ENCODE measurements at places on chromosomes 16 and 17.

- no peak for DNase-seq
Measured at GRCh38 chr17:21742326-21742725, 50.0 kb downstream of the KCNJ18 start.

DNA sequence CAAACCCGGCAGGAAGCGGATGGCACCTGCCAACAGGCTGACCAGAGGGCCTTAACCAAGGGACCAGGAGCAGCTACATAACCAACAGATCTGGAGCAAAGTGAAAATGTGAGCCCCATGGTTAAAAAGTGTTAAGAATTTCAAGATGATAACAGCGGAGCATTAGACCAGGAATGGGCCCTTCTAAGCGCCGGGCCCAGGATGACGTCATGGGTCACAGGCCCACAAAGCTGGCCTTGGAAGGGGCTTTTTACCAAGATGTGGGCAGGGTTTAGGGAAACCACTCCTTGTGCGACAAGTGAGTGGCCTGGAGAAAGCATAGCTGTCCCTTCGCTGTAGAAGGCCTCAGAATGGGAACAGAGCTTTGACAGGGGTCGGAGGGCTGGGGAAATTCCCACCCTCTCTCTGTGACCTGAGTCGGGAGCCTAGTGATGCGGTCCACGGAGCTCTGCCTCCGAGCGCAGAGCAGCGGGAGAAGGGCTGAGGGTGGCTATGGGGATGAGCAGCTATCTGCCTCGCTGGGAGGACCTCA is 84.4 kb upstream of the RPL38 start:
- DNase-seq: no peak

DNA sequence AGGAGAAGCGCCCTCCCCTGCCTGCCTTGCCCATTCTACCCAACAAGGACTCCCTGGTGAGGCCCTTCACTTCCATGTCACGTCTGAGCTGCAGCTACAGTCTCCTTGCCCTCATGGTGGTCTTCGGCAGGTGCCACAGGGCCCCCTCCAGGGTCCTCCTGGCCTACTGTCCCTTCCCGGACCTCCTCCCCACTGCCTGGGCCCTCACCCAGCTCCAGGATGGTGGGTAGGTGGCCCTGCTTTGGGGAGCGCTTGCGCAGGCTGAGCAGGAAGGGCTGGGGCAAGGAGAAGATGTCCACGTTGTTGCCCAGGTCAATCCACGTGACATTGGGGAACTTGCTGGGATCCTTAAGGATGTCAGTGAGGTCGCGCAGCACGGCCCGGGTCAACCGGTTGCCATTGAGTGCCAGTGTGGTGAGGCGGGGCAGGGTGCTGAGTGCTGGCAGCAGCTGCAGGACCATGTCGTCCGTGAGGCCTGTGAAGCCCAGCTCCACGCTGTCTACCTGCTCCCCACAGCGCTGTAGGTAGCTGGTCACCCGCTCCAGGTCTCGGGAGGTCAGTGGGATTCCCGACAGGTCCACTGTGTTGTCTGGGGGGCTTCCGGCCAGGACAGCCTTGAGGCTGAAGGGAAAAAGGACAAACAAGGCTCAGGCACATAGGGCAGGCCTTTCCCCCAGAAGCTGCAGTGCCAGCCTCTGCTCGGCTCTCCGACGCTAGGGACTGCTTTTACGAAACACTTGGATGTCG is 28.3 kb downstream of the TRPV2 start:
- DNase-seq: no peak

DNA sequence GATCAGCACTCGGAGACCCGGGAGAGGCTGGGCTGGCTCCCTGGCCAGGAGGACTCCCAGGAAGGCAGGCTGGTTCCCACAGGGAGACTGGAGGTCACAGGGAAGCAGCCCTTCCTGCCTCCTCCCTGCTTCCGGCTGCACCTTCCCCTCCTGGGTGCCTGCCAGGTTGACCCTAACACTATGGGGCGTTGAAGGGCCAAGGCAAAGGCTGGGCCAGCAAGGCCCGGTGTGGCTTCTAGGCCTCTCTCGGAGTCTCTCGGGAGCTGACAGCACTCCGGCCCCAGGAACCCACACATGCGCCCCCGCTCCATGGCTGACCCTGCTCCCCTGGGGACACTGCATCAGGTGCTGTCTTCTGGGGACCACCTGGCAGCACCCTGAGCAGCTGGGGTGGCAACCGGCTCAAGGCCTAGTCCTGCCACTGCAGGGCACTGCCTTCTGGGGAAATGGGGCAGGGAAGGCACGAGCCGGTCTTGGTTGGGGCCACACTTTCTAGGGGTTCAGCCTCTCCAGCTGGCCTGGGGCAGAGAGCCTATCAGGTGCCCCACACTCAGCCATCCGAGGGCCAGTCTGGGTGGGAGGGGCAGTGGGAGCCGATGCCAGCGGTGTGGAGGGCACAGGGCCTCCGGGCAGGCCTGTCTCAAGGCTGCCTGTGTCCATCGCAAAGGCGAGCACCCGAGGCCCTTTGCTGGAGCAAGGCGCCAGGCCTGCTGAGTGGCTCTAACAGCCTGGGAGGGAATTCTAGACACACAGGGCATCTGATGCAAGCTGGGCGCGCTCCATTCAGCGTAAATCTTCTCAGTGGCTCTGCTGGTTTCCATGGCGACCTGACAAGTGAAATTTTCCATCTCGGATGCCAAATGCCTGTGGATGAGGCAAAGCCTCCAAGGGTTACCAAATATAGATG is 5.6 kb upstream of the MTSS2 start:
- DNase-seq: no peak

GRCh38 chr17:50114849-50115357 is 15.1 kb downstream of the SAMD14 start:
- no peak for DNase-seq

- no peak for DNase-seq
Measured at GRCh38 chr16:81780350-81780749, 1.3 kb downstream of the PLCG2 start.

- no peak for DNase-seq
Measured at GRCh38 chr17:17570798-17571716, 20.5 kb downstream of the PEMT start.

GRCh38 chr16:23516366-23517137 is 6.3 kb upstream of the GGA2 start:
- no peak for DNase-seq

GRCh38 chr17:62179525-62180161 is 114.6 kb upstream of the MED13 start:
- no peak for DNase-seq

DNA sequence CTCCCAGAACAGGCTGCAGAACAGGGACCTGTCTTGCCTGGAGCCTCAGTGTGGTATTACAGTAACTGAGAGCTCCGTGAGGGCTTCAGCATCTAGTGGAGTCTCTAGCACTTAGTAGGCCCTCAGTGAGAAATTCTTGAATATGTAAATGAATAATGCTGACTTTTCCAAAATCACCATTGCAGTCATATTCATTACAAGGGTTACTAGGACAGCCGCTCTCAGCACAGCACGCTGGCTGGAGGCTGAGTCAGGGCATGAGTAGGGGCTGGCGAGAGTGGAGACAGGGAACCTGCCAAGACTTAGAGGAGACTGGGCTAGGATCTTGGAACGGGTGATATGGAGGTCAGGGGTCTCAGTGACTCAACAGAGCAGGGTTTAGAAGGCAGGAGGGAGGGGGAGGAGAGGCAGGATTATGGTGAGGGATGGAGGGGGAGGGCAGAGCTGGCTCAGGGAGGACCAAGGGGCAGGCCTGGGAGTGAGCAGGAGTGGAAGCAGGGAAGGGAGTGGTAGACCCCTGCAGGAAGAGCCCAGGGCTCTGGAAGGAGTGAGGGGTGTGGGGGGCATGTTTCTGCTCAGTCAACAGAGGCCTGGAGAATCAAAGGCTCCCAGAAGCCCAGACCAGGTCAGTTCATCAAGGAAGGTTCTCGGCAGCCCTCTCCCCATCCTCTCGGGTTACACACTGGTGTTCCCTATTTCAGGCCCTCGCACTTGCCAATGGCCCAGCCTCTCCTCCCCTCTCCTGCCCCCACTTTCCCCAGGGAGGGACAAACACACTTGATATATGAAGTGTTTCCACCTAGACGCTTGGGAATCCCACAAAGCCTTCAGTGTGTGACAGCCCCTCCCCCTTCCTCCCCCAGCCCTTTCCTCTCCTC is 42.3 kb downstream of the FZD2 start:
- DNase-seq: no peak

GRCh38 chr16:10576390-10577304 is 3.8 kb downstream of the EMP2 start:
- DNase-seq: no peak

- no peak for DNase-seq
Measured at GRCh38 chr17:65850486-65850885, 289.0 kb upstream of the AXIN2 start.

DNA sequence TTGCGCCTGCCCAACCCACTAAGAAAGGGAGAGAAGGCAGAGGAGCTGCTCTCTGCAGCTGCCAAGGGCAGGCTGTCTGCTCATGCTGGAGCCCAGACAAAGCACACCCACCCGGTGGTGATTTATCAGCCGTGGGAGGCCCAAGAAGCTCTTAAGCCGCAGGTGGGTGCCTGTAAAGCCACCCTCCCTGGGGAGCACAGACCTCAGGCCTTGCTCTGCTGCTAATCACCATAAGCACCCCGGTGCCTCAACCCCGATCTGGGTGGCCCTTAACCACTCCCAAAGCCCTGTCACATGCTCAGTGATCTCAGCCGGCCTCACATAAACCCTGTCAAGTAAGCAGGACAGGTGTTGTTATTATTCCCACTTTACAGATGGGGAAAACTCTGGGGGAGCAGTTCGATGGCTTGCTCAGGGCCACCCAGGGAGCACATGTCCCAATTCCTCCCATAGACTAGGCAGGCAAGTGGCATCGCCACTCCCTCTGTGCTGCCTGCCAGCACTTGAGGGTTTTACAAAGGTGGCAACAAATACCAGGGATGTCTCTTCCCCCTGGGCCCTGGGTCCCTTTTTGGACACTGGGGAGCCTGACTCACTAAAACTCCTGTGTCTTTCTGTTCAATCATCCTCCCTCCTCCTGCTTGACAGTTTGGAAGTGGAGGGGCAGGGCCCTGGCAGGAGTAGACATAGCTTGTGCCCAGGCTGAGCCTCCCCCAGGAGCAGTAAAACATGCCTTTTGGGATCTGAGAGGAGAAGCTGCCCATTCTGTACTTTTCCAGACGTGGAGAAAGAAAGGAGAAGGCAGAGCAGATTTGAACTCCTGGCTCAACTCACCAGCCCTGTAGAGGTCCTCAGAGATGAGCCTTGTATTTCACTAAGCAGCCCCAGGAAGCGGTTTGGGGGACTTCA is 299.3 kb downstream of the SOX9 start:
- DNase-seq: no peak

GRCh38 chr16:710500-711075 is 4.3 kb upstream of the METRN start:
- DNase-seq: no peak

- no peak for DNase-seq
Measured at GRCh38 chr17:51617986-51618385, 357.6 kb downstream of the UTP18 start.

DNA sequence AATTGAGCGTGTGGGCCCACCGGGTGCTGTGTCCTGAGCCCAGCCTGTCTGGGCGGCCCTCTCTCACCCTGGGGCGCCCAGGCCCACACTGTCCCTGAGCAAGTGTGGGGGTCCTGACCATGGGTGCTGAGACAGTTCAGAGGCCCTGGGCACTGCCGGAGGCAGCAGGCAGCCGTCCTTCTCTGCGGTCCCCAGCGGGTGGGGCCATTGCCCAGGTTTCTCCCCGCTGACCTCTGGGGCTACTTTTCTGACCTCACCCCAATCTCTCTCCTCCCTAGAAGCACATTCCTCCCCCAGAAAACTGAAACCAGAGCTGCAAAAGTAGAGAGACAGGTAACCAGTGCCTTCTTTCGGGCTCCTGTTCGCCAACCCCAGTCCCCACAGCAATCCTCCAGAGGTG is 36.0 kb upstream of the PVALEF start:
- DNase-seq: no peak

DNA sequence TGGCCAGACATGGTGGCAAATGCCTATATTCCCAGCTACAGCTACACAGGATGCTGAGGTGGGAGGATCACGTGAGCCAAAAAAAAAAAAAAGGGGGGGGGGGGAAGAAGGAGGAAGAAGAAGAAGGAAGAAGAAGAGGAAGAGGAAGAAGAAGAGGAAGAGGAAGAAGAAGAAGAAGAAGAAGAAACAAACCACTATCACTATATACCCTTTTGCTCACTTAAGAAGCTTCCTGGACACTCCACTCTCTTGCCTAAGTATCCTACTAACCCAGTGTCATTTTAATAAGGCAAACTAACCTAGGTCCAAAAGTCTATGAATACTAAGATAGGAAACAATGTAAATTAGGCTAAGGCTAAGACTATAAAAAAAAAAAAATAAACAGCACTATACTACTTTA is 54.8 kb downstream of the GPATCH8 start:
- DNase-seq: no peak

DNA sequence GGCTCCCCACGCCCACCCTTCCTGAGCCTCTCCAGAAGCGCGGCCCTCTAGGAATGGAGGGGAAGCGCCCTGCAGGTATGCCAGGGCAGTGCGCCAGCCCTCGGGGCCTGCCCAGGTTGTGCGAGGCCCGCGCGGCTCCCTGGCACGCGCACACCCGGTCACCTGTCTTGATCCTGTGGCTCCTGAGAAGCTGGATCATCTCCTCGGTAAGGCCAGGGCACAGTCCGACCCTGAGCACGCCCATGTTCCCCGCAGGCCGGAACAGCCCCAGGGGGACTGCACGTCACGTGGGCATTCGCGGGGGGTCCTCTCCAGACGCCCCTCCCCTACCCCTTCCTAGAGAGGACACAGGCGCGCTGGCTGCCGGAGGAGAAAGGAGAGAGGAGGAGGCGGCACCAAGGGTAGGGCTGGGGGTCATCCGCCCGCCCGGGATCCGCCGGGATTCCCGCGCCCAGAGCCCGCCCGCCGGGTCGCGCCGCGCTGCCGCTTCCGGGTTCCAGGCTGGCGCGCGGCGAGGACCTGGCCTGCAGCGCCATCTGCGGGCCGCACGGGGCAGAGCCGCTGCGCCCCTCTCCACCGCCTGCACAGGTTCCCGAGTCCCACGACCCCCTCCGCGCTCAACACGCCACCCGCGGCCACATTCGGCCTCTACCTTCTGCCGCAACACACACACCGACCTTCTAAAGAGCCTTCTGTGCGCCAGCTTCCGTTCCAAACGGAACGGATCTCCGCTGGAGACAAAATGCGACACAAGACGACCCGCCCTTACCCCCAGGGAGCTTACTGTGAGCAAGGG is at the start of gene RAD51D:
RAD51D (minus strand) TSS at position 491 of the 796 bp plus-strand sequence; CDS start at position 244, 247 bp downstream.
- DNase-seq: peak; percentile 52

DNA sequence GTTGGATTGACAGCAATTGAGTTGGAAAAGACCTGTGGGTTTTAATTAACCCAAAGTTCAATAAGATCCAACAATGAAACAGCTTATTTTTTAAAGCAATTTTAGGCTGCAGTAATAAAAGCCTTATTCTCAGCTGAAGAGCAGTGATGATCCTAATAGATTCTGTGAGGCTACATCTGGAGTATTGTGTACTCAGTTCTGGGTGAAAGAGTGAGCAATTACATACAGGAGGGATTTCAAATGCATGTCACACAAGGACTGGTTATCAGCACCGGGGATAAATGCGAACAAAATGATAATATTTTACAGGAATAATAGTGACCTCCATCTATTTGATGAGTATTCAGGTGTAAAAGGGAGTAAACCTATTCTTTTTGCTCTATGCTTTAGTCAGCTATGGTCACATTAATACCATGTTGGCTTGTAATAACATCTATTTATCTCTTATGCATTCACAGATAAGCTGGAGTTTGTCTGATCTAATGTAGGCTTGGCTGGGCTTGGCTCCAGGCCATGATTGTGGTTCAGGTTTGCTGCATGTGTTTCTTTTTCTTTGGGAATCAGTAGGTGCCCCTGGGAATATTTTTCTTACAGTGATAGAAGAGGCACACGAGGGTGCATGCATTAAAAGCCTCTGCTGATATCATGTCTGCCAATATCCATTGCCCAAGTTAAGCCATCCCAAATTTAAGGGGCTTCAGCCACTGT is 22.2 kb upstream of the TOX3 start:
- no peak for DNase-seq

Measured in activated T-helper 1 cell treated with anti-CD3 and anti-CD28 coated beads, Interleukin-2, amount 50 U/mL, for 16 hours (primary cell).